ENCODE measurements at places on chromosomes 7 and 10. TPM values are rescaled to one million over a fixed set of nuclear protein-coding genes. Genes with fewer than 3 reads are reported as not detected.

C7orf57 gene
- polyA plus RNA-seq = 0.09 TPM

GPNMB gene
- 64.5 TPM for polyA plus RNA-seq

SORCS3 gene
- polyA plus RNA-seq = 0.36 TPM

DHX32 gene
- 18.5 TPM for polyA plus RNA-seq

DNA sequence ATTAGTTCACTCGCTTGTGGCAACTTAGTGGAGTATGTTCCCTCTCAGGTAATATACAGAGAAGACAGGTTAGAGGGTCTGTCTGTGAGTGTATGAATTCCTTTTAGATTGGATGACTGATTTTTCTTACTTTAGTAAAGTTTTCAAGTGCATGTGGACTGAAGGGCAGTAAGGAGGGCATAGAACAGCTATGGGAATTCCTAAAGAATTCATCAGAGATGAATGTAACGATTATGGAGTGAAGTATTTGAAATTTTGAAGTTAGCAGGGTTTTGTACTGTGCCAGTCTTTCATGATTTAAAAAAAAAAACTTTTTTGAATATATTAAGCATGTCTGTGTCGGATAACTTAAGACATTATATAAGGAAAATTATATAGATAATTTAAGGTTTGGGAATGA, 15.5 kb downstream of the MAPK8 start:
- H3K4me3 ChIP-seq = no peak overlapping the region
- H3K36me3 ChIP-seq = no peaks in the 10 kb centered on the region
- H3K27ac ChIP-seq = no peak overlapping the region
- no peaks in the 10 kb centered on the region for H3K27me3 ChIP-seq
- no peak for DNase-seq

GRCh38 chr10:13788711-13789447, 202.1 kb downstream of the PRPF18 start:
- no peak overlapping the region for H3K4me3 ChIP-seq
- H3K27me3 ChIP-seq = no peaks in the 10 kb centered on the region
- H3K27ac ChIP-seq = peak overlapping the region; percentile 89
- H3K36me3 ChIP-seq = peaks cover 18% of the 10 kb centered on the region
- DNase-seq = peak; percentile 86

GRCh38 chr10:131929122-131929845, 28.5 kb downstream of the PPP2R2D start:
- H3K36me3 ChIP-seq = peaks cover 6% of the 10 kb centered on the region
- H3K4me1 ChIP-seq = peaks cover 22% of the 10 kb centered on the region
- DNase-seq = no peak
- no peak overlapping the region for H3K4me3 ChIP-seq

GRCh38 chr10:132951926-132952325, 9.6 kb upstream of the CFAP46 start:
- H3K27me3 ChIP-seq = peaks cover 25% of the 10 kb centered on the region
- DNase-seq = no peak
- no peaks in the 10 kb centered on the region for H3K4me1 ChIP-seq

- no peak for DNase-seq
- peaks cover 17% of the 10 kb centered on the region for H3K36me3 ChIP-seq
- H3K27me3 ChIP-seq = no peaks in the 10 kb centered on the region
- H3K4me1 ChIP-seq = peaks cover 5% of the 10 kb centered on the region
- no peak overlapping the region for H3K27ac ChIP-seq
Observed at GRCh38 chr7:102077081-102077480, 209.6 kb upstream of the SH2B2 start.

- no peaks in the 10 kb centered on the region for H3K27me3 ChIP-seq
- H3K4me3 ChIP-seq = no peak overlapping the region
- H3K36me3 ChIP-seq = no peaks in the 10 kb centered on the region
- no peaks in the 10 kb centered on the region for H3K4me1 ChIP-seq
Observed at GRCh38 chr7:144445590-144445989, 42.1 kb upstream of the NOBOX start.

DNA sequence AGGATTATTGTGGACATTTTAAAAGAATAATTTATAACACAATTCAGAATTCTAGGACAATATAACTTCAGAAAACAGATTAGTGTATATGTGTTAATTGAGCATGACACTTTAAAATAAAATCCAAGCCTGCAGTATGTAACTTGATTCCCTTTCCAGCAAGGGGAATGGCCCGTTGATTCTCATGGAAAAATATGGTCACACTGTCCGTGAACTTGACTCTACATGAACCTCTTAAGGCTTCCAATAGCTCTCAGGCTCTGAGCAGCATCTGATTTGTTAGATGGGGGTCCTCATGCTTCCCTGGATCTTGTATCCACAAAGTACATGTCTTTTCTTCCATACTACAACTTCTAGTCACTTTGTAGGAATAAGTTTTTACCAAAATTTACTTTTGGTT, 85.5 kb upstream of the AKR1E2 start:
- no peak overlapping the region for H3K27ac ChIP-seq
- H3K4me1 ChIP-seq = no peaks in the 10 kb centered on the region
- no peak overlapping the region for H3K4me3 ChIP-seq
- H3K36me3 ChIP-seq = no peaks in the 10 kb centered on the region
- DNase-seq = peak; percentile 73

DNA sequence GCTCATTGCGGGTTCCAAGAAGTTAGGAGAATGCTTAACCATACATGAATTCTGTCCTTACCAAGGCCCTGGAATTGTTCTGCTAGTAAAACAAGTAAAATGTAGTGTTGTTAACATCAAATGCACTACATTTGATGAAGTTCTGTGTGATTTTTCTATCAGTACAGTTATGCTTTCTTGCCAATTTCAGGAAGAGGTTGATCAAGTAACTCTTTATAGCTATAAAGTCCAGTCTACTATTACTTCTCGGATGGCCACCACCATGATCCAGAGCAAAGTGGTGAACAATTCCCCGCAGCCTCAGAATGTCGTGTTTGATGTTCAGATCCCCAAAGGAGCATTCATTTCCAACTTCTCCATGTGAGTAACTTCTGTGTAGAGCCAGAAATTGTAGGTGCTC, 5.7 kb downstream of the ITIH2 start:
- H3K4me1 ChIP-seq = no peaks in the 10 kb centered on the region
- H3K4me3 ChIP-seq = no peak overlapping the region
- no peak overlapping the region for H3K27ac ChIP-seq
- peaks cover 3% of the 10 kb centered on the region for H3K27me3 ChIP-seq

Data from muscle of leg (tissue), 16 donors.